ENCODE measurements at places on chromosomes 6 and 20.

DNA sequence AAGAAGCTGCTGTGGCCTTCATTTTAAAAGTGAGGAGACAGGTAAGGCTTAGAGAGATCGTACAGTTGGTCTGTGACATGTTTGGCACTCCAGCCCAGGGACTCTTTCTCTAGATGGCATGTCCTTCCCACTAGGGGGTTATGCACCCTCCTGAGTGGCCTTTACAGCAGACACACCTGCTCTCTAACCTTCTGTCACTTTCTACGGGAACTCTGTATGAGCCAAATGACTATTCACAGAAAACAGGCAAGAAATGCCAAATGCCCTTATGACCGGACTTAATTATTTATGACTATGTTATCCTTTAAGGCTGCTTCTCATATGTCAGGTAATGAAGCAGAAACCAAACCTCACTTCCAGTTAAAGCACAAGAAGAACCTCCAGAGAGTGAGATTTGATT lies 91.2 kb downstream of the MAP3K5 start:
- no peak for DNase-seq

- DNase-seq: no peak
Measured at GRCh38 chr20:14951105-14951504, 613.7 kb upstream of the FLRT3 start.

GRCh38 chr20:48194583-48194982 lies 409.3 kb upstream of the SULF2 start:
- DNase-seq: no peak

DNA sequence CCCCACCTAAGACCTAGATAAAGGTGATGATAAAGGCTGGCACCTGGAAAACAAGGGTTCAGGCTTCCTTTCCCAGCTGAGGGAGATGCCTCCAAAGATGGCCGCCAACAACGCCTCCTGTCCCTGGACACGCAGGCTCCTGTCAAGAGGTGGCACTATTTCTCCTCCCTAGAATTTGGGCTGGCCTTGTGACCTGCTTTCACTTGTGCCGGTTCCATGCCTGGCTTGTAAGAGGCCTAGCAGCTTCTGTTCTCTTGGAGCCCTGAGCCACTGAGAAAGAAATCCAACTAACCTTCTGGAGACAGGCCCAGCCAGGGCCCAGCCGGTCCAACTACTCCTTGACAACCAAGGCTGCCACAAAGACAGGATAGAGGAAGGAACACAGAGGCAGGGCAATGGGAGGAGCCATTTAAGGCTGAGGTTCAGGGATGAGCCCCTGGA lies 60.2 kb upstream of the RALY start:
- no peak for DNase-seq

- no peak for DNase-seq
Measured at GRCh38 chr6:139175389-139175948, 40.6 kb downstream of the HECA start.

- no peak for DNase-seq
Measured at GRCh38 chr6:36333931-36334725, 2.6 kb downstream of the BNIP5 start.

GRCh38 chr6:124371974-124372475 lies 568.4 kb downstream of the NKAIN2 start:
- no peak for DNase-seq

DNA sequence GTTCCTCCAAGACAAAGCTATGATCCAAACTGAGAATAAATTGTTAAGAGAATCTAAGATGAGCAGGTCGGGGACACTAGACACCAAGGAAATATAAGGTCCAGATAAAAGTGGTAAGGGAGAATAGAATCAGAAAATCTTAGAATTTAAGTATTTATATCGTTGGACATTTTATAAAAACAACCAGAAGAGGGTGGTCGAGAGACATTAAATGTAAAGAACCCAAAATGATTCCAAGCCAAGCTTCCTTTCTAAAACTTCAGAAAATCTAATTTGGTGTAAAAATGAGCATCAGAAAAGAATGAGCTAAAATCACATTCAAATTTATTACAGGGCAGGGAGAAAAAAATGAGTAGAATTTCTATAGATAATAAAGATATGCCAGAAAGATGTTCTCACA lies 97.8 kb upstream of the OGFRL1 start:
- DNase-seq: no peak

- DNase-seq: no peak
Measured at GRCh38 chr20:51419231-51419630, 123.3 kb downstream of the NFATC2 start.

DNA sequence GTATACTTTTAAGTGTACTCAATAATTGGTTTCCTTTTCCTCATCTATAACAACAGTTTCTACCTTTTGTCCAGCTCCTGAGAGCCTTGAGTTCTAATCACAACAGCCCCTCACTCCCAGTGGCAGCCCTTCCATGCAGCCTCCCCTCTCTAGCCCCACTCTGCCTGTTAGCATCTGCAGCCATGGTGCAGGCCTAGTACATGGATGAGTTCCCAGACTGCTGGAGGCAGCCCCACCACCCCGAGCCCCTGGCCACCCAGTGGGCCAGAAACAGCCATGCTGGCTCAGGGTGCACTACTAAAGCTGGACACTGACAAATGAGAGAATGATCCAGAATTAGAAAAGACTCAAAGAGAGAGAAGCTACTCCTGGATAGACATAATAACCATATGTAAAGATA lies 9.7 kb upstream of the LPIN3 start:
- DNase-seq: no peak

DNA sequence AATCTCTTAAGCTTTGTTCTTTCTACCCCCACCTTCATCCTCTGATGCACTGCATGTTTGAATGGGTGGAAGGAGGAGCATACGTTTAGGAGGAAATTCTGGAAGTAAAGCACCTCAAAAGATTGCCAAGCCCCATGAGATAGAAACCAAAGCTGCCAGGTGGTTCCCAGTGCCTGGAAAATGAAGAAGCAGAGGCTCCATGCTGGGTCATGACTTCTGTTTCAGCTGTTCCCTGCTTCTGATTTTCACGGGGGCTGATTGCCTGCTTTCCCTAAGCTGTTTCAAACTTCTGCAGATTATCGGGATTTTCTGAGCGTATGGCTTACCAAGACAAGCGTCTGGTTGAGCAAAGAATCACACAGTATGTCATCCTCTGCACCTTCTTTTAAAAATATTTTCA lies 87.5 kb upstream of the SYNDIG1 start:
- DNase-seq: no peak

GRCh38 chr6:47358440-47359225 lies 48.9 kb upstream of the TNFRSF21 start:
- no peak for DNase-seq

DNA sequence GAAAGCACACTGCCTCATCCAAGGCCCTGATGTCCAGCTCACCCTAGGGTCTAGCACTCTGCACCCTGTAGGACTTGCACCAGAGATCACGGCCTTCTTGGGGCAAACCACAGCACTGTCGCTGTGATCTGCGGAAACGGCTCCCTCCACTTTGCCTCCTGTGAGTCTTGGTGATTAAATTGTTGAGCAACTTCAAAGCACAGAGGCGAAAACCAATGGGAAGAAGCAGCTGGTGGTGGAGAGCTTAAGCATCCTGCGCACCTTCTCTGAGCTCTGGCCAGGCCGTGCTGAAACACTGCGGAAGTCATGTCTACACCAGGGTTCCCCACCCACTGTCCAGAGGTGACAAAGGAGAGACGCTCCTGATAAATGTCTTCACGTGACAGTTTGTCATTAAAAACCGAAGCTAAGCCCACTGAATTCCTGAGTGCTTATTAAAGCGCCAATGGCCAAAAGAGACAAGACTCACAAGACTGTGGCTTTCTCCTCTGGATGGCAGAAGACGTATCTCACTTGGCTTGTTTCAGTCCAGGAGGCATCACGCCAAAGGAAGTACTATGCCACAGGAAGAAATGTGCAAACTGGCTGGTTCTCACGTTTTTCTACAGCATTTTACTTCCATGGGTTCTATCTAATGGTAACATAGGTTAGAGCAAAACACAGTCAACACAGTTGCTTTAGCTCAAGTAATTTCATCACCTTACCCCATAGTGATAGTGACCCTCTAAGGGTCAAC lies 3.1 kb downstream of the RAMACL start:
- DNase-seq: peak; percentile 55

DNA sequence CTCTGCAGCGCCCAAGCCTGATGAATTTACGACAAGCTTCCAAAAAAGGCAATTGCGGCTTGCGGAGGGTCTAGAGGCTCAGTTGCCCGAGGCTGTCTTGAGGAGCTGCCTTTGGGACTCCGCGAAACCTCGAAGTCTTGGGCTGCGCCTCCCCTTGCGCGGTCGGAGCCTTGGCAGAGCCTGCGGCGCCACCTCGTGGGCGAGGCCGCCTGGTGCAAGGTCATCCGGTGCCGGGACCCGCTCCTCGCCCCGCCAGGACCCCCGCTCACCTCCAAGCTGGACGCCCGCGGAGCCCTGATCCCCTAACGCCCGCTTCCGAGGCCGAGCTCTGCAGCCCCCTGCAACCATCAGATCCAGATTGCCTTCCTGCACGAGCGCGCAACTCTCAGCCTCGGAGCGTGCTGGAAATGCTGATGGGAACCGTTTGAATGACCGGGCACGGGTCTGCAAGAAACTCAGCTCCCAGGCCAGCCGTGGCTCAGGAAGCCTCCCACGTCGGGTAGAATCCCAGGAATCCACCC lies 14.9 kb upstream of the FAM210B start:
- no peak for DNase-seq

GRCh38 chr6:6542357-6542756 lies 46.2 kb upstream of the LY86 start:
- DNase-seq: no peak

GRCh38 chr20:37571033-37571432 lies 43.4 kb upstream of the BLCAP start:
- DNase-seq: peak; percentile 61
